Inflammatory macrophage treated with lipopolysaccharide for 1 hour (primary cell): ENCODE measurements at places on chromosomes 13 and 19.
A peak's percentile ranks its signal among the peaks of the same experiment; 100 is the strongest.

DNA sequence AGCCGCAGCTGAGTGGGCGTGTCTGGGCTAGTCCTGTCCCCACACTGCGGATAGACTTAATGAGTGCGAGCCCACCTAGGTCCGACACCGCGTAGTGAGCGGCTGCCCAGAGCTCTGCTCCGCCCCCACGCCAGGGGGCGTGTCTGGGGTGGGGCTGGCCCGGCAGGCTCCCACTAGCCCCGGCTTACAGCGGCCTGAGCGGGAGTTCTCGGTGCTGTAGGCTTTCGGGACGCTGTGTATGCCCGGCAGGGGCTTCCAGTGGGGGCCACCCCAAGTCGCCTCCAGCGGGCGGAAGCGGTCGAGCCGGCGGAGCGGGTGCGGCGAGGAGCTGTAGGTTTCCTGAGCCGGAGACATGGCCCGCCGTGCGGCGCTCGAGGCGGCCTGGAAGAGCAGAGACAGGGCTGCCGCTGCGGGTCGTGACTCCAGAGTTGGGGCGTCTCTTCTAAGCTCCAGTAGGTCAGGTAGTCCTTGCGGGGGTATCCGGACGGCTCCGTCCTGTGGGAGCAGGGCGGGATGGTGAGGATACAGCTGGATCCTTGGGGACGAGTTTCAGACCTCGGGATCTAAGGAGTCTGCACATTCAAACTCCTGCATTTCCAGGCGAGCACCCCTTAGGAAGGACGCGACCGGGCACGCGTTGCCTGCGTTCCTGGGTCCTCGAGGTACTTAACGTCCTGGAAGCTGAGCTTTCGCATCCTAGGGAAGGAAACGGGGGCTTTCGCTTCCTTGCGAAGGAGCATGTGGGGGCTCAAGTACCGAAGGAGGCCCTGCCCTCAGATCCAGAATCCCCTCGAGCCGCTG lies 1.2 kb downstream of the CGB7 start:
- peak; percentile 24 for DNase-seq

- no peak for DNase-seq
Measured at GRCh38 chr13:64206430-64207225, 2791.0 kb upstream of the PCDH20 start.

- no peak for DNase-seq
Measured at GRCh38 chr19:4557144-4557970, 2.1 kb downstream of the SEMA6B start.

- DNase-seq = no peak
Measured at GRCh38 chr13:93254775-93255174, 28.2 kb downstream of the GPC6 start.

GRCh38 chr13:114339857-114340534 lies 25.7 kb downstream of the CHAMP1 start:
- DNase-seq = peak; percentile 49

DNA sequence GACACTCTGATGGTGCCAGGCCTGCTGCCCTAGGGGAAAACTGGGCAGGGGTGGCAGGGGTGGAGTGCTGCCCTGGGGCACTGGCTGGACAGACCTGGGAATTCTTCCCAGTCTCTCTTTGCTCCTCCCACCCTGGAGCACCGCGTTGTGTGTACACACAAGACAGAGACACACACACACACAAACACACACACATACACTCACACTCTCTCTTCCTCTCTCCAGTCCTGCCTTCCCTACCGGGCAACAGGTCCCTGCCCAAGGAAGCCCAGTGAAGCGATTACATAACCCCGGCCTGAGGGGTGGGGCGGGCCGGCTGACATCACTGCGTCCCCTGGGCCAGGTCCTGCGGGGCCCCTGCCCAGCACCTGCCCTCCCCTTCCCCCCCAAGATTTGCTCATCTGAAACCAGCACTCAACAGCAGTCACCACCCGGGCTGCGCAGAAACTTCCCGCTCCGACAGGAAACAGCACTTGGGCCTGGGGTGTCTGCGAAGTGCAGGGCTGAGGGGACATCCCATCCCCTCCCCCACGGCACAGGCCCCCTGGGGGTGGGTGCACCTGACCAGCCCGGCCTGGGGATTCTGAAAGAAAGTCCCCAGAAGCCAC lies 1.2 kb downstream of the MKNK2 start:
- DNase-seq = peak; percentile 52

- DNase-seq = no peak
Measured at GRCh38 chr13:43731296-43731695, 55.5 kb downstream of the ENOX1 start.

GRCh38 chr19:12379732-12380443 lies 14.4 kb upstream of the ZNF442 start:
- DNase-seq = no peak

DNA sequence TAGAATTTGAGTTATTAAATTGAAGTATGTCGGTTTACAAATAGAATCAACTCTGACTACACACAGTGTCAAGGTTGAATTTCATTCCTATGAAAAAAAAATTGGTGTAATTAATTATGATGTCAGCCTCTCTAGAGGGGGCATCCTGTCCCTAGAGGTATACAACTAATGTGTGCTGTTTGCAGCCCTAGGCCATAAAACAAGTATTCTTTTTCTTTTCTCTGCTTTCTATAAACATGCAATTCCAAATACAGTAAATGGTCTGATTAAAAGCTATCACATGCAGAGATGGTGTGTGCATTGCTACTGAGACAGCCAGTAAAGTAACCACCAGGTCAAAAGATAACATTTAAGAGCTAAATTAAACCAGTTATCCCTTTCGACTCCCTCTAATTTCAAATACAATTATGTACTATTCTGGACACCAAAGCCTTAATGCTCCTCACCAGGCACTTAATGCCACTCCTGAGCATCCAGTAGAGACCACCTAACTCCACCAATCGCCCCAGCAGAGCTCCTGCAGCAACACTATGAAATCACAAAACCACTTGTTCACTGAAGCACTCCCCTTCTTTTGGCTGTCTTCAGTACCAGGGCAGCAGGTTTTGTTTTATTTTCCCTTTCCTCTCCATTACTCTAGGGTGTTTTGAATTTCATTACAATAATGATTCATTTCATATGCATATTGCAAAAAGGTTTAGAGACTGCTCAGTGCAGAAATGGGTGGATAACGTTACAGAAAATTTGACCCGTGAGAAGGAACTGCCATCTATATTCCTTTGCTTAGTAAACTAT lies 426.9 kb downstream of the PCDH9 start:
- no peak for DNase-seq

GRCh38 chr13:110571896-110572777 lies 10.6 kb upstream of the RAB20 start:
- DNase-seq = no peak

- DNase-seq = no peak
Measured at GRCh38 chr19:19823916-19824315, 2.4 kb upstream of the ZNF506 start.

- DNase-seq = no peak
Measured at GRCh38 chr19:8088752-8089663, 36.4 kb downstream of the CCL25 start.
